ENCODE measurements at places on chromosomes 2 and 18. TPM values are rescaled to one million over a fixed set of nuclear protein-coding genes. Genes with fewer than 3 reads are reported as not detected.

Gene SERPINB10
- total RNA-seq = not detected

Gene MBP
- 27.4 TPM for total RNA-seq

DNA sequence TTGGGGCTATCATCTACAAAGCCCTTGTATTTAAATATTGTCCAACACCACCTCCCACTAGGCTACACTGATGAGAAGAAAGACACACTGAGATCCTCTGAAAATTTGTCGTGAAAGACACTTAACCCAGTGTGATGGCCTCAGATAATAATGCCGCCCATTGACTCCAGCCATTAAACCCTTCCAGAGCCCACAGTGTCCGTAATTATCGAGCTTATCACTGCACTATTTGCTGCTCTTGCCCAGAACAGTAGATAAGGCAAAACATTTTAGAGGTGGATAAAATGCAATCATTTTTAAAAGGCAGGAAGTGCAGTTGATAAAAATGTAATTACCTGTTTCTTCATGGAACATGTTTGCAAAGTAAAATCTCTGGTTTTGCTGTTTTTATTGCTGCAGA, 121.3 kb upstream of the DDX18 start:
- no peak for DNase-seq

DNA sequence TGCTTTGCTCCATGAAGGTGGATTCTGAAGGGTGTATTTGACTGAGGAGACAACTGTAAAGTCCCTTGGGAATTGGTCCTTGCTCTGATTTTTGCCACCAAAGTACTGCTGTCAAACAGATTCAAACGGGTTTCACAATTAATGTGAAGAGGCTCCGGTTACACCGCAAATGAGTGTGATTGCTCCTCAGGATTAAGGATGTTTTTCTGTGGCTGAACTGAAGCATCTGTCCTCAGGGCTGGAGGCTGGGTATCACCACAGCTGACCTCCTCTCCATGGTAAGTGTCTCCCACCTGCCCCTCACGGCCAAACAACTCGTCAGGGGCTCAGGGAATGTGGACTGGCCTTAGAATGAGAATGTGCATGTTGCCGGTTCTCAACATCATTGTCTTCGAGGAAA, 130.4 kb upstream of the NDUFV2 start:
- DNase-seq = no peak

Measured in omental fat pad (tissue), 4 donors.